Mesenteric fat pad (tissue), 1 donor: ENCODE measurements at places on chromosomes 3 and 15. TPM values are rescaled to one million over a fixed set of nuclear protein-coding genes. Genes with fewer than 3 reads are reported as not detected.

The SCAMP2 gene
- total RNA-seq: 108 TPM

- peak; percentile 90 for DNase-seq
Observed at GRCh38 chr3:194133661-194134230, 2.2 kb upstream of the HES1 start.

- no peak for DNase-seq
Observed at GRCh38 chr3:193028258-193028657, 110.6 kb upstream of the MB21D2 start.

DNA sequence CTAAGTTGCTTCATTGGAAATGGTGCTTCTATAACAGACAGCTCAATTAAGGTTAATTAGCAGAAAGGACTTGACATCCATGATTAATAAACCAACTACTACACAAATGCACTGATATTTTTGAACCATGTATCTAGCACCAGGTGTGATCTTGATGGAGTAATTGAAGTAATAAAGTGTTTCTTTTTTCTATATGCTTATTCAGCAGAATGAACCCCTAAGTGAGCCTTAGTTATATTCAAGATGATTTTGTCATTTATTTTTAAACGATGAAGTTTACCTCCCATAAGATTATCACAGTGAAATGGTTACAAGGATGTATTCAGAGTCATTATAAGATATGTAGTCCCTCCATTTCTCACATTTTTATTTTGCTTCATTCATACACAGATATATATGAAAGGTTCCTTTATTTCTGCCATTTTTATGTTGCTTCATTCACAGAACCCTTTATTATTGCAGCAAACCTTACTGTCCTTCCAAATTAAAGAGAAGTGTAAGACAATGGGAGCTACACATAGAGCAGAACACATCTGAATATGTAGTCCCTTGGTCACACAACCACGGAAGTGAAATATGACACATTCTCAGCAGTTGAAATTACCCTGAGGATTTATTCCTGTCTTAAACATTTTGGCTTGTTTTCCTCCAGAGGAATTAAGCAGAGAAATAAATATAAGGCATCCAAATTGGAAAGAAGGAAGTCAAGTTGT lies 295.0 kb downstream of the RAP2B start:
- no peak for DNase-seq

The ADCY5 gene
- 107 TPM for total RNA-seq

- DNase-seq: no peak
Observed at GRCh38 chr3:26061947-26062346, 272.1 kb downstream of the OXSM start.

DNA sequence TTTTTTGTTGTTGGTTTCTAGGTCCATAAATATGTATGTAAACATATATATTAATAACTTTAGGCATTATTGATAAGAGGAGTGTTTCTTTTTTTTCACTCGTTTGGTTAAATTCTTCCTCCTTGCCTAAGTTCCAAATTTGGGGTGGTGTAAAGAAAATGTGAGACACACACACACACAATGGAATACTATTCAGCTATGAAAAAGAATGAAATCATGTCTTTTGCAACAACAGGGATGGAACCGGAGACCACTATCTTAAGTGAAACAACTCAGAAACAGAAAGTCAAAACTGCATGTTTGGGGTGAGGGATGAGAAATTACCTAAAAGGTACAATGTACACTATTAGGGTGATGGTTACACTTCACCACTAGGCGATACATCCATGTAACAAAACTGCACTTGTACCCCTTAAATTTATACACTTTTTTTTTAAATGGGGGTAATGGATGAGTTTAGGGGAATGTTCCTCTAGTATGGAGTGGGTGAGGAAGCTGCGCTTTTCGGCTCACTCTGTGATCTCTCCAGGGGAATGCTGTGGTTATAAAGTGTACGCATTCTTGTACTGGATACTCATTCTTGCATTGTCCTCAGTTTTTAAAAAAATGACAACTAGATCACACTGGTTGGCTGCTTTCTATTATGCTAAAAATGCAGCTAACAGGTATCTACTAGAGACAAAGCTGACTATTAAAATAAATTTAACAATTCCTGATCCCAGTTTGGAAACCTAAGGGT lies 50.8 kb upstream of the PPARG start:
- DNase-seq: no peak
